ENCODE measurements at places on chromosomes 6 and 20.

- no peak for DNase-seq
Measured at GRCh38 chr6:5697508-5697907, 309.2 kb downstream of the NRN1 start.

- no peak for DNase-seq
Measured at GRCh38 chr20:49937027-49937929, 1.1 kb downstream of the RNF114 start.

DNA sequence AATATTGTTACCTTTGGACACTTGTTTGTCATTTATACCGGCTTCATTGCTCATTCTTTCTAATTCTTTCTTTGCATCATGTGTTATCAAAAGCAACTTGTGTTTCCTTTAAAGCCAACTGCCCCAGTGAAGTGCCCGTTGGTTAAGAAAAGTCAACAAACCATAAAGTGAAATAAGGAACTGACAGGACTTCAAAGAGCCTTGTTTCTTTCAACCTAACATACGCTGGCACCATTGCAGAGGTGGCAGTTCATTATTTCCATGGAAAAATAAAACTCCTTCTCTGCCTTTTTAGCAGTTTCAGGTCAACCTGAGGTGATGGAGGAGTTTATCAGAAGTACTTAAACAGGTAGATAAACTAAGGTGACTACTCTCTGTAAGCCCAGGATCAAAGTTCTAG, 28.8 kb downstream of the FERMT1 start:
- no peak for DNase-seq

DNA sequence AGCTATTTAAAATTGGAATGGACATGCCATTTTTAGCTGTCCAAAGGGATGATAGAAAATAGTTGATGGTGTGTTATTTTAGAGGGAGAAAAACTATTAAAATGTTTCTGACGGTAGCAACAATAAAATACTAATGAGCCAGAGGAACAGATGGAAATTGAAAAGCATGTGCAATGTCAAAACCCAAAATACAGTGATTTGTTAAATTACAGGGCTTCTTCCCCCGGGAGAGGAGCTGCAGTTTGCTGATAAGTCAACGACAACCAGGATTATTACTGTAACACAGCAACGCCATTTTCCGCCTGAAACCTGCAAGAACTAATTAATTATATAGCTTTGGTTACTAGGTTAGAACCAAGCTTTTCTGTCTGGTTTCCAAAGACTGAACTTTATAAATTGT, 179.6 kb upstream of the SPTLC3 start:
- DNase-seq, result no peak

- DNase-seq, result no peak
Measured at GRCh38 chr20:40506537-40506939, 182.5 kb downstream of the MAFB start.

DNA sequence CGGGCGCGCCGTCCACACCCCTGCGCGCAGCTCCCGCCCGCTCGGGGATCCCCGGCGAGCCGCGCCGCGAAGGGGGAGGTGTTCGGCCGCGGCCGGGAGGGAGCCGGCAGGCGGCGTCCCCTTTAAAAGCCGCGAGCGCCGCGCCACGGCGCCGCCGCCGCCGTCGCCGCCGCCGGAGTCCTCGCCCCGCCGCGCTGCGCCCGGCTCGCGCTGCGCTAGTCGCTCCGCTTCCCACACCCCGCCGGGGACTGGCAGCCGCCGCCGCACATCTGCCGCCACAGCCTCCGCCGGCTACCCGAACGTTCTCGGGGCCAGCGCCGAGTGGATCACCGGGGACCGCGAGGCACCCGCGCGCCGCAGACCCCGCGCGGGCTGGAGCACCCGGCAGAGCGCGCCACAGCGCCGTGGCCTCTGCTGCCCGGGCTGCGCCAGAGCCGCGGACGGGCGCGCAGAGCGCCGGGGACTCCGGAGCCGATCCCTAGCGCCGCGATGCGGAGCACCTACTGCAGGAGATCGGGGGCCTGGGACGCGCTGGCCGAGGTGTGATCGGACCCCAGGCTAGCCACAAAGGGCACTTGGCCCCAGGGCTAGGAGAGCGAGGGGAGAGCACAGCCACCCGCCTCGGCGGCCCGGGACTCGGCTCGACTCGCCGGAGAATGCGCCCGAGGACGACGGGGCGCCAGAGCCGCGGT, at the start of gene BMP2:
Gene BMP2 (plus strand): TSS at position 151 of the 692 bp plus-strand sequence. CDS start 2,441 bp downstream, outside the sequence.
- no peak for DNase-seq

- DNase-seq, result no peak
Measured at GRCh38 chr20:23584434-23585199, 16.3 kb upstream of the CST9L start.

GRCh38 chr20:62801284-62802010, 3.2 kb upstream of the OGFR start:
- no peak for DNase-seq

DNA sequence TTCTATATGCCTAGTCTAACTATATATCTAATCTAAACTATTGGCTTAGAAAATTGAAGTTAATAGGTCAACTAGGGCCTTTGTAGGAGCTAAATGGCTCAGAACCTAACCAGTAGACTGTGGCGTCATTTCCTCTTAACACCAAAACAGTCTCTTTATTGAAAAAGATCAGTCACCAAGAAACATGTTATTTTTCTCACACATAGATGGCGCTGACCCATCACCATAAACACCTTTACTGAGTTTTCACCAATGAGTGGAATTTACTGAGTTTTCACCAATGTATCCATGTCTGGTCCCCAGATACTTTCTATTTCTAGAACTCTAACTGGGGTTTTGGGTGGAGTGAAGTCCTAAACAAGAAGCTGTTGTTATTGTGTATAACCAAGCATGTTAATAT, 636.0 kb downstream of the BCKDHB start:
- DNase-seq, result no peak

- DNase-seq, result no peak
Measured at GRCh38 chr20:47468290-47469050, 33.2 kb upstream of the NCOA3 start.

GRCh38 chr6:72522735-72523141, 99.1 kb upstream of the KCNQ5 start:
- no peak for DNase-seq

DNA sequence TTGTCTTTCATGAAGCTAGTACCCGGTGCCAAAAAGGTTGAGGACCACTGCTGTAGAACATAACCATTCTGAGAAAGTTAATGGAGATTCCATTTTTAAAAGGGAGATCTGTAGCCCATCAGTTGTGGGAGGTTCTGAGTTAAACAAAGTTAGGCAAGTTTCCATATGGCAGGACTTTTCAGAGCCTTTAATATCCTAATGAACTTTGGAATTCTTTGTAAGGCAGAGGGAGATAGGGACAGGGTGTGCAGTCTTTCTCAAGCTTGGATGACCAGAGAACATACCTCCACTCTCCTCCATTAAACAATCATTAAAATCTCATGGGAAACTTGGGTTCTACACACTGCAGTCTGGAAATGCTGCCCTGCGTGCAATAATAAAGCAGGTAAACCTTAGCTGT, 14.8 kb downstream of the ADGRF4 start:
- no peak for DNase-seq

GRCh38 chr6:12033770-12034169, 21.7 kb downstream of the HIVEP1 start:
- no peak for DNase-seq

- DNase-seq, result no peak
Measured at GRCh38 chr20:32977281-32978008, 26.8 kb downstream of the SUN5 start.

GRCh38 chr20:36004045-36004444, 35.7 kb downstream of the CNBD2 start:
- no peak for DNase-seq

GRCh38 chr6:14102383-14102782, 15.2 kb upstream of the CD83 start:
- DNase-seq, result no peak

DNA sequence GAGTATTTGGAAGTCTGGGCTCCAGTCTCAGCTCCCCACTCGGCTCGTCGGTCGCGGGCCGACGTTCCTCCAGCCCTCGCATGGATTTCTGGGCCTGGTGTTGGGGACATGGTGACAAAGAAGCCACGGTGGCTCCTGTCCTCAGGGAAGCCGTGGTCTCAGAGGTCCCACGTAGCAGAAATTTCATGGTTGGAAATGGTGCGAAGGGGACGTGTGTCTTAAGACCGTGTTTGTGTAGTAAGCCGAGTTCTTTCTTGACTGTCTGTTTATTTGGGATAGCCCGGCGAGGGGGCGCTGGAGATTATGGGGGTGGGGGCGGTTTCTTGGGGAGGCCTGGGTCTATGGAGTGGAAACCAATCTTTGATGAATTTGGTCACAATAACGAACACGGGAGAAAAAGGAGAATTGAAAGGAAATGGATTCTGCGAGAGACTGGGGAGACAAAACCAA, 23.5 kb upstream of the MAP3K7 start:
- no peak for DNase-seq

DNA sequence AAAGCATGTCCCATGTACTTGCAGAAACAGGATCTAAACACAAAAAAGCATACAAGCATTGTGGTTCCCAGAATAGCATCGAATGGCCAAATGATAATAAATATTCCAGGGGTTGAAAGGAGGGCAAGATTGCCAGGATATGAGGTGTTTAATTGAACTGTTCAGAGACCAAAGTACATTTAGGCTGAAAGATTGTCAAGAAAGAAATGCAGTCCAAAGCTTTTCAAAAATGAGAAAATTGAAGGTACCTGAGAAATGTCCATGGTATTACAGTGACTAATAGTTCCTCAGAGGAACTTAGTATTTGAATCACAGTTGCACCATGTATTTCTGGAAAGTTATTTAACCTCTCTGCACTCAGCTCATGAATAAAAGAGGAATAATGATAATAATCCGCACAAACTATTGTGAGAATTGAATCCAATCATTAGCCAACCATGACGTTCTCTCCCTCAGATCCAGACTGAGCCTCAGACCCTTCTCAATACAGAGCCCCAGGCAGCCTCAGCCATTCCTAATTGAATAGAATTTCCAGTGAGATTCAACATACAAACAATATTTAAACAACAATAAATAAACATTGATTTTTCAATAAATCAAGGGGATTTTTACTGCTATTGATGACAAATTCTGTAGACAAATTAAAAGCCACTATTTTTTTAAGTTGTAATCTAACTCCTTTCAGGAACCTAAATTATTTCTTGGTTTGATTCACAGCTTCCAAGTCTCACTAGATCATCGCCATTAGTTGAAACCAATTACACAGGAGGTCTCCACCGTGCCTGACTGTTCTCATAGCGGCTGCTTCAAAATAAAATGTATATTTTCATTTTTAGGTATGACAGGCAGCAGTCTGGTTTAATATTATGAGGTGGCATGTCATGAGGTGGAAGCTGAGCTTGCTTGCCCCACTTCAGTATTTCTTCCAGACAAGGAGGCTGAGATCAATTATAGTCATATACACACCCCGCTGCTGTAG, 144.3 kb upstream of the TENT5A start:
- DNase-seq, result no peak

DNA sequence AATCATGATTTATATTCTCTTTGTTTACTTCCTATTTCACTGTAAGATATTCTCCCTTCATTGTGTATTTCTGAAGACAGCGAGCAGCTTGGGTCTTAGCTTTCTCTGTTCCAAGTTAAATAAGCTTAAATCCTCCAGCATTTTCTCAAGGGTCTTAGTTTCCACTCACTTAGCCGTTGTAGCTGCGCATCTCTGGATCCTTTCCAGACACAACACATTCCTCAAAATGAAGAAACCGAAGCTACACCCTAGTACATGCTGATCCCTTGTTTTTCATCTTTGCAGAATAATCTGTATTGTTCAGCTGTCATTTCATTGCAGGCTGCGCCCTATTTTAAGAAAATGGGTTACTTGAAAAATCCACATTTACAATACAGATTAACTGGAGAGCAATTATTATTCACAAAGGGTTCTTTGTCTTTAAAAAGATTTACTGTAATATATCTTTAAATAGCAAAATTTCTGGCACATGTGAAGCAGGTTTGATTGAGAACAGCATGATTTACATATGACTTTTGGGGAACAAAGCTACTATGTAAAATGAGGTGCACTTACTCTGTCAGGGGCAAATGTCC, 375.8 kb downstream of the QKI start:
- no peak for DNase-seq

DNA sequence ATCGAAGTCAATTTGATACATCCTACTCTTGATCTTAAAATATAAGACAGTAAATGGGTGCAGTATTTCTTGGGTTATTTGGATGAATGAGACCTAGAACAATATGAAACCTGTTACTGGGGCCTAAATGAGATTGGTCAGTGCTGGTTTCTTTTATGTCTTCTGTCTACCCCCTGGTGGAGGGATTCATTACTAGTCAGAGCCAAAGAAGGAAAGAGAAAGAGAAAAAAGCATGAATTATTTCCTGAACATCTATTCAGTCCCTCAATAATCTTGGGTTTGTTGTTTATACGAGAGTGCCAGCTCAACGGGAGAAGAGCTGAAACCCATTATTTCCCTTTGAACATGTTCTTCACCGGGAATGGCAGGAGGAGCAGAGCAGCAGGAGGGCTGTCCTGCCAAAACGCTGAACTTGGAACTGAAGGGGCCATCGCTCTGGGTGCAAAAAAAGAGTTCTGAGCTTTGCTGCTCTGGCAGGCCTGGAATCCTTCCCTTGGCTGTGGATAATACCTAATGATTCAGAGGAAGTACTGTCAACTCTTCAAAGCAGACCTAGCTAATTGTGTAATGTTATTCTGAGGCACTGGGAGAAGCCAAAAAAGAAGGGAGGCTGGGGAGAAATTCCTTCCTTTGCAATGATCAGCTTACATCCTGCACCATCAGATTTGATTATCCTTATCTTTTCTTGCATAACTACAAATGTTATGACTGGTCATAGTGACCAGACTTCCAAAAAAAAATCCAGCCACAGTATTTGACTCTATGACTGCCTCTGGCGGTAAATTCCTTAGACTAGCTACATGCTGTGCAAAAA, 72.0 kb downstream of the BLOC1S5 start:
- no peak for DNase-seq

GRCh38 chr6:136173519-136174507, 76.3 kb downstream of the MTFR2 start:
- DNase-seq, result no peak

DNA sequence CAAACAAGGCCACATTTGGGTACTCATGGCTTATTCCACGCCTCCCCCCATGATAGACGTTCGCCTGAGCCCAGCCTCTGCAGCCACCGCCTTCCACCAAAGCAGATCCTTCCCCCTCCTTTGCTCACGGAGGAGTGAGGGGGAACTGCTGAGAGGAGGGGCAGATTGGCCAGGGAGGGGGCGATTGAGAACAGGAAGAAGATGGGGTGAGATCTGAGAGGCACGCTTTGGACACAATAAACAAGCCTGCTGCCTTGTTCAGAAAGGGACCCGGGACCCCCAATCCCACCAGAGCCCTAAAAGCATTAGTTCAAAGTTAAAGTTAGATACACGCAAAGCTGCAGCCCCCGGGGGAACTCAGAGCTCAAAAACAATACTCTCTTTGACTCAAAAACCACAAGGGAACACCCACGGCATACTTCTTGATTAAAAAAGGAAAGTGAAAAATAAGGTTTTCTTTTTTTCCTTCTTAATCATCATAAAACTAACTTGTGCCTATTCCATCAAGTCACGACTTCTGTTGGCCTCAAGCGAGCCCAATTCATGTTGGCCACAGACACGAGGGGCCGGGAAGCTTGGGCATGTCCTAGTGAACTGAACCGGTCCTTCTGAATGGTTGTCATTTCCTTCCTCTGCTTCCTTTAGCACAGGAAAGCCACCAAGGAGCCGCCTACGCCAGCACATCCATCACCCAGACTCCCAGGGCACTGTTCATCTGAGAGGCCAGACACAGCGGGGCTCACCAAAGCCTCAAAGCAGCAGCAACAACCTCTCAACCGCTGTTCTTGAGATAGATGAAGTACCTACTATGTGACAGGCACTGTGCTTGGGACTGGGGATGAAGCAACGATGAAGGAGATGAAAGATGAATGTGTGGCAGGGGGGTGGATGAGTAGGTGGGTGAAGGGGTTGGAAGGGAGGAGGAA, 44.7 kb downstream of the NFATC2 start:
- peak; percentile 64 for DNase-seq
